Calu3 (cell line): ENCODE measurements at places on chromosomes 4 and X. TPM values are rescaled to one million over a fixed set of nuclear protein-coding genes. Genes with fewer than 3 reads are reported as not detected.
A peak's percentile ranks its signal among the peaks of the same experiment; 100 is the strongest.

DNA sequence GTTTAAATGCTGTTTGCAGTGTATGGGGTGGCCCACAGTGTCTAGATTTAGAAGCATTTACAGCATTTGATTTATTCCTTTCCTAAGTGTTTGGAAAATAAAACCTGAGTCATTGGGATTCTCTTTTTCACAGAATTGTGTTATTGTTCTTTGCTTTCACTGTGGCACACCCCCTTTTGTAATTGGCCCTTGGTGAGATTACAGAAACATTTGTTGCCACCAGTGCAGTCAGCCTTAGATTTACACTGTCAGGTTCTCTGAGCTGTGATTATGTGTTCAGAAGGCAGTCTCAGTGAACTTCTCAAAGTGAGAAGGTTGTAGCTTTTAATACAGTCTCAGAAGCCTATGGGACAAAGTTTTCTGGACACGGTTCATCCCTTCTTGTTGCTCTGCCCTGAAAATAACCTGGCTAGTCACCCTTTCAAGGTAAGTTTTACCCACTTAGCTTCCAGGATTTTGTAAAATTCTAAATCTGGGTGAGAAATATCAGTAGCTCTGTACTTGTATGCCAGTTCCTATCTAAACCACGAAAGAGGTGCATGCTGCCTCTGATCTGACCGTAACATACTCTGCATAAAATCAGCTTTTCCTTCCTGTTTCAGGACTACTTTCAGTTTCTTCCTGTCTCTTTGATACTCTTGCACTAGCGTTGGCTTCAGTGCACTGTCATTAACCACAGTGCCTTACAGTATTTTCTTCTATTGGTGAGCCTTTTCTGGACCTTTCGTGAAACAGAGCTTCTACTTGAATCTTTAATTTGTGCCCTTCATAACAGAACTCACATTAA is 12.6 kb downstream of the RUFY3 start:
- DNase-seq: peak; percentile 5

- no peak for DNase-seq
Observed at GRCh38 chr4:77204621-77205020, 47.6 kb downstream of the CCNG2 start.

DNA sequence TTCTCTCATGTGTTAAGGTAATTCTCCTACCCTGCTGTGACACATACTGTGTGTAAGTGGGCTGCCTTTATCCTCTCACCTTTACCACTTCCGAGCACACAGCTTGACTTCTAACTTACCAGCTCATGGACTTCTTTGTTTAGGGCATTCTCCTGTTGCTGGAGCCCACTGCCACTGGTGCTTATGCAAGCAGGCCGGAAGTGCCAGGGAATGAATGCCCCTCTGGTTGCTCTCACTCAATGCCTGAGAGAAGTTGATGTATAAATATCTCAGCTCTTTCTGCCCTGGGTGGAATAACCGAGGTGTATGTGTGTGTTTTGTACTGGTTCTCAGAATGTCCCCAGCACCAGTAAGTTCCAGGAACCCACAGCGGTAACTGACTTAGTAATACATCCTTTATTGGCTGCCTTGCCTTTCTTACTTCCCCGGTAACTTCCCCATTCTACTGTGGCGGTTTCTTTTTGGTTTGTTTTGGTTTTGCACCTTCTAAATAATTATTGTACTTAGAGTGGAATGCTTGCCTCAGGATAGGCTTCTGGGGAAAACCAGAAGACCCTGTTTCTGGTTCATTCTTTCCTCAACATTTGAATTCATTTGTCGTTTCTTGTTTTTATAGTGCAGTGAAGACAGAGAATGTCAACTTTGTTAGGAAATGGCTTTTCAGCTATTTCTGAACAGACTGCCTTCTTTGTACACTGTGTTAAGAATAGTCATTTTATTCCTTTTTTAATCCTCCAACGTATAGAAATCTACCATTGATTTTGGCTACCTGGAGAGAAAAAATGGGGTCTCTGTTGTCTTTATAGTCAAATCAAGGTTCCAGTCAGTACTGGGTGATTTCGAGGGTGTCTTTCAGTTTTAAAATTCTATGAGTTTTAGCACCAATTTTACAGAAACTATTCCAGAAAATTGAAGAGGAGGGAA is 45.4 kb downstream of the CXorf58 start:
- DNase-seq: peak; percentile 1

DNA sequence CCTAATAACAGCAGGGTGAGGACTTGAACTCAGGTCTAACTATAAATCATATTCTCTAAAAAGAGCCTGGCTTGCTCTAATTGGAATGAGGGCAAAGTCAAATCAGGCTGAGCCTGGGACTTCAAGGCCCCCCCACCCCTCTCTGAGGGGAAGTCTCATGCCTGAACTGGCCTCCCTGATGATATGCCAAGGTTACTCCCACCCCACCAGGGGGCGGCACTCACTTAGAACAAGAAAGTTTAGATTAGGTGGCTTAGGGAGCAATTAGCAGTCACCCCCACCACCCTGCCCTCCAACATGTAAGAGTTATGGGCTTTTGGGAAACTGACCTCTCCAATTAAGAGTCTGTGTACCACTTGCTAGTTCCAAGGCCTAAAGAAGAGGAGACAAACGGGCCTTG is 2.7 kb downstream of the FOXO4 start:
- DNase-seq: peak; percentile 59

- DNase-seq: no peak
Observed at GRCh38 chr4:87849612-87850011, 16.8 kb downstream of the MEPE start.

DNA sequence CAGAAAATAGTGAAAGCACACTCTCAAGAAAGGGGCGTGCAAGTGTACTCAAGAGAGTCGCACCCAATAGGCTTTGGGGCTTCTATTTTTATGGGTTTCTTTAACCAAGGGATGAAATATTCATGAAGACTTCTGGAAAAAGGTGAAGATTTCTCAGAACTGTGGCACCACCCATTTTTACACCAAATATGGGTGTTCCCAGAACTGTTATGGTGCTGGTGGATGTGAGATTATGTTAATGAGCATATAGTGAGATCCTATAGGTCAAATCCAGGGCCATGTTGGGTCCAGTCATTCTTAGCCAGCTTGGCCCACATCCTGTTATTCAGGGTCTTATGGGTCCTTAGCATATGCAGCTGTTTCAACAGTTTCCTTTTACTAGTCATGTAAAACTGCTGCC is 61.0 kb upstream of the SMIM10 start:
- DNase-seq: no peak

DNA sequence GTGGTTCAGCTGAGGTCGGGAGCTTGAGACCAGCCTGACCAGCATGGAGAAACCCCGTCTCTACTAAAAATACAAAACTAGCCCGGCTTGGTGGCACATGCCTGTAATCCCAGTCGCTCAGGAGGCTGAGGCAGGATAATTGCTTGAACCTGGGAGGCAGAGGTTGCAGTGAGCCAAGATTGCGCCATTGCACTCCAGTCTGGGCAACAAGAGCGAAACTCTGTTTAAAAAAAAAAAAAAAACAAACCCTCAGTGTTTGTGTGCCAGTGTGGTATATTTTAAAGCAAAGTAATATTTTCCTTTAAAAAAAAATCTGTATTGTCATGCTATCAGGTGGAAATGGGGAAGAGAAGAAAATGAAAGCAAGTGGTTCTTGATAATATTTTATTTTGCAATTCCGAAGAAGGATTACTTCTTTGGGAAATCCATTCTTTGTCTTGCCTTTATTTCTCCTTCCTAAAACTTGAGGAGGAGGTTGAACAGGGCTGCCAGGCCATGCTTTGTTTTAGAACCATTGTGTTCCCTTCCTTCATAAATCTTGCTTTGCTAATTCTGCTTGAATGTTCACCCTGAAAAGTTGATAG is 14.4 kb downstream of the ALG13 start:
- no peak for DNase-seq

DNA sequence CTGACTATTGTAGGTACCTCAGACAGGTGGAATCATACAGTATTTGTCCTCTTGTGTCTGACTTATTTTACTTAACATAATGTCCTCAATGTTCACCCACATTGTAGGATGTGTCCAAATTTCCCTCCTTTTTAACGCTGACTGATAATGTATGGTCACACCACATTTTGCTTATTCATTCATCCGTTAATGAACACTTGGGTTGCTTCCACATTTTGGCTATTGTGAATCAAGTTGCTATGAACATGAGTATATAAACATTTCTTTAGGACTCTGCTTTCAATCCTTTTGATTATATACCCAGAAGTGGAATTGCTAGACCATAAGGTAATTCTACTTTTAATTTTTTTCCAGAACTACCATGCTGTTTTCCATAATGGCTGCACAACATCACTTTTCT is 87.0 kb upstream of the NDP start:
- DNase-seq: no peak

- no peak for DNase-seq
Observed at GRCh38 chr4:14771504-14772175, 230.6 kb upstream of the CPEB2 start.

- DNase-seq: no peak
Observed at GRCh38 chr4:152356428-152357034, 179.4 kb downstream of the FBXW7 start.

DNA sequence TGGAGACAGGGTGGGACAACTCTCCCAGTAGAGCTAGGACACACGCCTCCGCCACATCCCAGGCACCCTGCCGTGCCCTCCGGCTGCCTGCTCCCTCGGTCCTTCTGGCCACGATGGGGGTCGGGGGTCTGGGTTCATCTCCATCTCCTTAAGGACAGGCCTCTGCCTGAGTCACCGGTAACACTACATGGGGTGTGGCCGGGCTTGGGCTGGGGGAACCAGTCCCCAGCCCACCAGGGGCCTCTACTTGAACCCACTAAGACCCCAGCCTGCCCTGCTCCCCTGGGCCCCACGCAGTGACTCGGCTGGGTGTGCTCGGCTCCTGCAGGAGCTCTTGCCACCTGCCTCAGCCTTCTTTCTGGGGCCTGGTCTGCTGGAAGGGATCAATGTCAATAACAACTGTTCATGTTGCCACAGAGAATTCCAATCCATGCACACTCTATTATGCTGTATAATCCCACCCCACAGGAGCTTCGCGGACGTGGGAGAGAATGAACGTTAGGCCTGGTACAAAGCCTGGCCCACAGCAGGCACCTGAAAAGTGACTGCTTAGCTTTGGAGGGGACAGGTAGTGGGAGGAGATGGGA is 177.7 kb upstream of the PSAPL1 start:
- DNase-seq: no peak

DNA sequence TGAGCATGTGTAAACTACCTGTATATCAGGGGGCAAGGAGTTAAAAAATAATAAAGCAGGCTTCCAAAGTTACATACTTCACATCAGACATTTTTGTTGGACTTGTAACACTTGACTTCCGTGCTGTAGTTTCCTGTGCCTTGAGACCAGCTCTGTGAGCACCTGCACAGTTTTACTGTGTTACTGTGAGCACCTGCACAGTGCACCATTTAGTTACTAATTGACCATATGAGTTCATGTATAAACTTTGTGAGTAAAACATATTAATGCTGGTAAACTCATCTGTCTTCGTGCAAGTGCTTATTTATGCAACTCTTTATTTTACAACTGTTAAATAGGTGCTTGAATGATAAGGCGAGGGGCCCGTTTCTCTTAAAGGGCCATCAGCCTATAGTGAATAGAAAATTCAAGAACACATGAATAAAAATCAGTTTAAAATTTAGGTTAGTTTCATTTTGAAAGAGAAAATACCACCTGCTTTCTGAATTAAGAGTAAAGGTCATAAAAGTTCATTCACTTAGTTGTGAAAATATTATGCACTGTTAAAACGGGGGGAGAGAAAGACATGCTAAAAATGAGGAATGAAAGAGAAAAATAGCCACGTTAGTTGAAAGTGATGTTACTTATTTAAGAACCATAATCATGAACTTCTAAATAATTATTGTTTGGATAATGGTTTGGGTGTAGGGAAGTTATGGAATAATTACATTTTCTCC is 42.4 kb downstream of the USP9X start:
- DNase-seq: no peak

Gene NEUROG2
- total RNA-seq: not detected in 2 replicates

Gene SLC16A2
- total RNA-seq: 0.59 and 0.76 TPM in 2 replicates

Gene ZCCHC18
- total RNA-seq: 0.52 and 0.61 TPM in 2 replicates

Gene GPAT3
- total RNA-seq: 4.4 and 4.7 TPM in 2 replicates

Gene MRFAP1
- total RNA-seq: 151 and 154 TPM in 2 replicates

Gene DRP2
- total RNA-seq: 0.39 and 0.66 TPM in 2 replicates

Gene XG
- total RNA-seq: not detected in 2 replicates
